ENCODE measurements at places on chromosomes 5 and 9. TPM values are rescaled to one million over a fixed set of nuclear protein-coding genes. Genes with fewer than 3 reads are reported as not detected.
A peak's percentile ranks its signal among the peaks of the same experiment; 100 is the strongest.

Gene SH3RF2
- 118 TPM for total RNA-seq

Gene SCGB3A2
- not detected for total RNA-seq

Gene FCN2
- not detected for total RNA-seq

Gene LYRM7
- 8.4 TPM for total RNA-seq

Gene FOXD4L3
- total RNA-seq: not detected

DNA sequence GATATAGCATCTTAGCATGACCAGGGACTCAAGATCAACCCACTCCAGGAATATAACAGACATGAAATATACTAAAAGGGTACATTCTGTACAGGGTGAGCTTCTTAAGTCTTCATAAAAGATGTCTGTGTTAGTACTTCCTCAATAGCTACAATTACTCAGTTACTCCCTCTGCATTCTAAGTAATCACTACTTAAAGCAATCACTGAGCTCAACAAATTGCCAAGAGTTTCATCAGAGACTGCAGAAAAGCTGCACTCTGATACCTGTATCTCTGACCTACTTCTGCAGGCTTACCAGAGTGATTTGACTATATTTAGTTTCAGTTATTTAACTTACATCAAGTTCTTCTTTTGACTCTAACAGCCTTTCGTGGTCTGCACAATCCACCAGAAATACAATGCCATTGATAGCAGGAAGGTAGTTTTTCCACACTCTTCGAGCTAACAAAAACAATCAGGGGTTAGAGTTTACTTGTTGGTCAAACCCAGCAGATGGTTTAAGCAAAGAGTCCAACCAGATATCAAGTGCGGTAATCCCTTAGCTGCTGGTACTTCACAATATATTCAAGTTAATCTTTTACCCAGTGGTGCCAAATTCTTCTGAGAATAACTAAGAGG is 23.3 kb downstream of the SAR1B start:
- no peak for DNase-seq

DNA sequence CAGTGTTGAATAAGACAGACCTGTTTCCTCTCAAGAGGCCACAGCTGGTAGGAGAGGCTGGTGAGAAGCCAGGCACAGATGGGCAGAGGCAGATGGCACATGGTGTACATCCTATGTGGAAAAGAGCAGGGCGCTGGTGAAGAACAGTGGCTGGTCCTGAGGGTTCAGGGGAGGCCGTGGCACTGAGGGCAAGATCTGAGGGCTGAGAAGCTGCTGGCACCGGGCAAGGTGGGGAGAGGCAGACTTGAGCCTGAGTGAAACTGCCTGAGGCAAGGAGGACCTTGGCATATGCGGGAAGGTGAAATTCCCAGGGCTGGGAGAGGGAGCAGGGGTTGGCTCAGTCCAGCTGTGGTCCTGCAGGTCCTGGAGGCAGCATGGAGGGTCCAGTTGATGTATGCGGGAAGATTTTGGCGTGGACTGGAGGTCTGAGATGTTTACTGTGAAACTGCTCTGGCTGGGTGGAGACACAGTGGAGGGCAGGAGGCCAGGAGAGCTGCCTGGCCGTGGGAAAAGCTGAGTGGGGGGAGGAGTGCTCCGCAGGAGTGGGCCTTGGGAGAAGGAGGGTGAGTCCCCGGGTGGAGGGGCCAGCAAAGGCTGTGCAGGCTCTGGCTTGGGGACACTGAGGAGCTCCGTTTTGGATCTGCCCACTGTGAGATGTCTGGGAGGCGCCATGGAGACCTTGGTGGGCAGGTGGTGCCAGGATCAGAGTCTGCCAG is 2.6 kb downstream of the MAN1B1 start:
- DNase-seq: no peak

- DNase-seq: no peak
Observed at GRCh38 chr5:68344447-68345111, 129.0 kb downstream of the PIK3R1 start.

DNA sequence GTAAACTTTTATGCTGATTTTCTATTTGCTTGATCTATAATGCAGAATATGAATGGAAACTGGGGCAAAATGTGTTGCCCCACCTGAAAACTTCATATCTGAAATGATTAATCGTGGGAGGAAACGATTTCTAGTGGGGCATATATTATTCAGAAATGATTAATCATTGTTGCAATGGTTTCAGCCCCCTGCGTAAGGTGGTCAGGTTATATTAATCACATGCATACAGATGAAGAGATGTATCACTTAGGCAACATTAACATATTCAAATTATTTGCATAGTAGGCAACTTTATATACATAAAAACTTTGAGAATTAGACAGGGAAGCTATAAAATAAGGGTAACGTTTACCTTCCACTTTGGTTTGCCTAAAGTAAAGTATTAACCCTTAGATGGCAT is 49.8 kb downstream of the LSM11 start:
- DNase-seq: no peak

GRCh38 chr9:114082017-114082762 is 4.1 kb upstream of the AMBP start:
- peak; percentile 95 for DNase-seq

DNA sequence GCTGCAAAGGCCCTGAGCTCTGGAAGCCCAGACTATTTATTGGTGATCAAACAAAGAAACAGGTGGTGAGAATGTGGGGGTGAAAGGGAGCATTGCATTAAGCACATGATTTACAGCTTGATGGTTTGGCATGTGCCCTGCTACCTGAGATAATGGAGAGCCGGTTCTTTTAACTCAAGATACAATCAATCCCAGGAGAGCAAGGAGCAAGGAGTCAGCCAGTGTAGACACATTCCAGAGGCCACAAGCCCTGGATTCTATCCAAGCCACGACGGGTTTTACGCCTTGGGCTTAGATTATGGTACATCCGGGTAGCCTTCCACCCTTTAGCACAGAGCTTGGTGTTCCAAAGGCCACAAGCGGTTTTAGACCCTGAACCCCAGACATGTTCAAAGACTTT is 292.2 kb downstream of the CYLC2 start:
- DNase-seq: no peak

GRCh38 chr9:35277171-35277520 is 115.3 kb downstream of the UNC13B start:
- DNase-seq: no peak

DNA sequence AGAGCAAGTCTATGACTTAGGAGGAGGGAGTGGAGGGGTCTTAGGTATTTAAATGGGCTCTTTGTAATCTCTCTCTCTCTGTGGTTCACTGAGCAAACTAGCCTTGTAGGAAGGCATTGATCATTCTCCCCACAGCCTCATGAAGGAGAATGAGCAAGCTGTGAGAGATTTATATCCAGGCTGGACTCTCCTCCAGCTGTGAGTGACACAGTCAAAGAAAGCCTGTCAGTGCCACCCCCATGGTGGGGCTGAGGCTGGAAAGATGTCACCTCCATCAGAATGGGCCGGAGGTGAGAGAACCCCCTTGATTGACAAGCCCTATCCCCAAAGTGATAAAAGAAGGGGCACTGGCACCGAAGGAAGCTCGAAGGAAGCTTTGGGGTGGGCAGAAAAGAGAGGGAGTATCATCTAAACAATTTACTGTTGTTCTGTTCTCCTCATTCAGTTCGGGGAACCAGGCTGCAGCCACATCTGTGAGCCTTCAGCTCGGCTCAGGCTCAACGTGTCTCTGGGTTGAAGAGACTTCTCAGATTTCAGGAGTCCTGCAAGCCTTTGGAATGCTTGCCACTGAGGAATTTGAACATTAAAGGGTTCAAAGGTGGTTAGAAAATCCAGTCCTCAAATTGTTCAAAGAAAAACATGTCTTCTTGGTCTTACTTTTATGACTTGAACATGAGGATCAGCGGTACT is 538.2 kb upstream of the ZNF462 start:
- DNase-seq: no peak

- DNase-seq: no peak
Observed at GRCh38 chr5:58681943-58682342, 99.1 kb downstream of the RAB3C start.

- no peak for DNase-seq
Observed at GRCh38 chr9:38727497-38728001, 7.6 kb upstream of the FAM240B start.

GRCh38 chr9:1071730-1072129 is 21.6 kb downstream of the DMRT2 start:
- no peak for DNase-seq

DNA sequence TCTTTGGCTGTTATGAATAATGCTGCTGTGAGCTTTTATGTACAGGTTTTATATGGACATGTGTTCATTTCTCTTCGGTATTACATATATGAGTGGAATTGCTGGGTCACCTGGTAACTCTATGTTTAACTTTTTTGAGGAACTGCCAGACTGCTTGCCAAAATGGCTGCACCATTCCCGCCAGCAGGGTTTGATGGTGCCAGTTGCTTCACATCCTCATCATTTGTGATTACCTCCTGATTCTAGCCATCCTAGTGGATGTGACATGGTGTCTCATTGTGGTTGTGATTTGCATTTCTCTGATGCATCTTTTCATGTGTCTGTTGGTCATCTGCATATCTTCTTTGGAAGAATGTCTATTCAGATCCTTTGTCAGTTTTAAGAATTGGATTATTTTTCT is 10.7 kb downstream of the NANS start:
- DNase-seq: no peak

- no peak for DNase-seq
Observed at GRCh38 chr9:88804254-88804596, 187.0 kb upstream of the S1PR3 start.

DNA sequence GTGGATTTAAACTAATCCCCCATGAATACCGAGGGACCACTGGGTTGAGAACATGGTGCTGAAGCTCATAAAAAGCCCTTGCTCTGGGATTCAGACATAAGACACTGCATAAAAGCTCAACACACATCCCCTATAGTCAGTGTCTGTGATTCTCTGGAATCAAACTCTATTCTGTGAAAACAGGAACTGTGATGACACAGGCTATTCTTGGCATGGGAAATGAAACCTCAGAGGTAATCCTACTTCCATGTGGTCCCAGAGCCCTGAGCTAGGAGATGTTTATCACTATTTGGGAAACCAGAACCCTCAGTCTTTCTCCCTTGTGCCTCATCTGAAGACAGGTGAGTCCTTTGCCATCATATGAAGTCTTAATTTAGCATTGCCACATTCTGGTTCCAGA is 135.4 kb upstream of the PRSS3 start:
- DNase-seq: no peak

DNA sequence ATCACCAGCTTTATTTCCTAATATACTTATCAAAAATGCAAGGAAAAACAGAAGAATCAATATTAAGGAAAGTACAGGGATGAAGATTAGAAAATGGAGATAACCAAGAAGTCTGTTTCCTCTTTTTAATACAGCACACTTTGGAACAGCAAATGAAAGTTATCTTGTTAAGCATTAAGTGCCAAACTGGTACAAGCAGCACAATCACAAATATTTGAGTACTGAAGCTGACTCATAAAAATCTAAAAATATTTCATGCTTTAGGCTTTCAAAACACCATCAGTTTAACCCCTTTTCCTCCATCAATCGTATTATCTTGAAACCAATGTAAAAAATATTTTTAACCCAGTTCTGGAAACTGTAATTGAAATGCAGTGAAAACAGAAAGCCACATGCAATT is 2.7 kb downstream of the FBXW11 start:
- DNase-seq: no peak

DNA sequence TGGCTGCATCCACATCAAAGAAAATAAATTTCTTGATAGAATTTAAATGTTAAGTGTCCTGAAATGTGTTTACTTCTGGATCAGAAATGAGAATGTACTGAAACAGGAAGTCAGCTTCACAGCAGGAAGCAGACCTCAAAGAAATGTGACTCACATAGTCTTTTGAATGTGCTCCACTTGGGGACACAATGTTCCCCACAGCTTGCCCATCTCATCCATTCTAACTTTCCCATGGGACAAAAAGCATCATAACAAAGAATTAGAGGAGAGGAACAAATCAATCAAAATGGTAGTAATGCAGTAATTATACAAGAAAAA is 85.7 kb downstream of the GRAMD2B start:
- peak; percentile 74 for DNase-seq

DNA sequence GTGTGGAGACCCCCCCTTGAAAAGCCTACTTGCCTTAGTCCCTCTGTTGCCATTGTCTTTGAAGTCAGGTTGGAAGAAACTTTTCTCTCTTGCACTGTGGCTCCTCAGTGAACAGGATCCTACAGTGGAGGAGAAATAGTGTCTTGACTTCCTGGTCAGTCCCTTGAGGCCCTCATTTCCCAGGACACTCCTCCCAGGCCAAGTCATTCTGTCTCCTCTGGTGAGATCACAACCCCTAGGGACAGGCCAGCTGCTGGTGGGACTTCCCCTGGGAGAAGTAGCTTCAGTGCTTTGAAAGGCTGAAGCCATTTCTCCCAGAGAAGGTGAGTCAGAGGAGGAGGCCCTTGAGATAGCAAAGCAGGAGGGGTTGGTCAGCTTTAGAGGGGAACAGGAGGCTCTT is 10.1 kb upstream of the GRIA1 start:
- DNase-seq: no peak

GRCh38 chr9:138120511-138121437 is 243.2 kb downstream of the CACNA1B start:
- DNase-seq: peak; percentile 23

DNA sequence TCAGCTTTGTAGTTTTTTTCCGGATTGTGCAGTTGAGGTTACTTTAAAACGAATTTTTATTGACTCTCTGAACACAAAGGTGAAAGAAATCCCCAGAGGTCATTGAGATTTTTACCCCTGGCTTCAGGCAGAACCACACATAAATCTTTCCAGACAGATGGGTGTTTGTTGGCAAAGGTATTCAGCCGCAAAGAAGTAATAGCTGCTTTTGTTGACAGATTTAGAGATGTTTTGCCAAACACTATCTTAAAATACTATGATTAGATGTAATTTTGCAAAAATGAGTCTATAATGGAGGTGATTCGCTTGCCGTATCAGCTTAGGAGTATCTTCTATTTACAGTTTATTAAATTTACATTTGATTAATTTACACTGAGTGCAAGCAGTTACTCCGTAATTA is 418.3 kb upstream of the CLINT1 start:
- no peak for DNase-seq

DNA sequence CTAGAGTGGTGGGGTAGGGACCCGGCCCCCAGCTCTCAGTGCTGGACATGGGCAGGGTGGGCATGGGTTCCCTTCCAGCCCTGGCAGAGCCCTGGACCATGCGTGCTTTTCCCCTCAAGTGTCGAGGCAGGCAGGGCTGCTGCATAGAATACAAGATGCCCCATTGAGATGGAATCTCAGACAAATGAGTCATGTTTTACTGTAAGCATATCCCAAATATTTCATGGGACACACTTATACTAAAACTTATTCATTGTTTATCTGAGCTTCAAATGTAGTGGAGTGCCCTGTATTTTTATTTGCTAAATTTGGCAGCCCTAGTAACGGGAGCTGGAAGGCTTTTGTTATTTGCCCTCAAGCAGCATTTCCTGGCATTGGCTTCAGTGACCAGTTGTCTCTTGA is 3.2 kb upstream of the RNU6ATAC start:
- DNase-seq: no peak

GRCh38 chr9:83570359-83570758 is 32.2 kb upstream of the FRMD3 start:
- no peak for DNase-seq

GRCh38 chr5:146026307-146027010 is 78.9 kb downstream of the PLAC8L1 start:
- no peak for DNase-seq

- no peak for DNase-seq
Observed at GRCh38 chr5:88551724-88552345, 283.2 kb upstream of the TMEM161B start.

GRCh38 chr5:159331093-159331973 is 1.0 kb upstream of the IL12B start:
- DNase-seq: peak; percentile 79

- DNase-seq: no peak
Observed at GRCh38 chr9:114478871-114479270, 26.4 kb downstream of the WHRN start.

GRCh38 chr5:88724201-88724600 is 158.8 kb downstream of the MEF2C start:
- DNase-seq: no peak

- DNase-seq: no peak
Observed at GRCh38 chr9:99563364-99563763, 258.3 kb upstream of the NR4A3 start.

All from Peyer's patch (tissue), 4 donors.